ENCODE measurements at places on chromosomes 2 and 18.

GRCh38 chr2:182375862-182376261 is 51.0 kb downstream of the PDE1A start:
- no peak for DNase-seq

GRCh38 chr2:58571181-58571852 is 330.2 kb upstream of the FANCL start:
- DNase-seq = peak; percentile 53

GRCh38 chr2:154692927-154693326 is 5.6 kb upstream of the KCNJ3 start:
- DNase-seq = no peak

GRCh38 chr2:101476605-101477208 is 1.8 kb upstream of the RFX8 start:
- no peak for DNase-seq

DNA sequence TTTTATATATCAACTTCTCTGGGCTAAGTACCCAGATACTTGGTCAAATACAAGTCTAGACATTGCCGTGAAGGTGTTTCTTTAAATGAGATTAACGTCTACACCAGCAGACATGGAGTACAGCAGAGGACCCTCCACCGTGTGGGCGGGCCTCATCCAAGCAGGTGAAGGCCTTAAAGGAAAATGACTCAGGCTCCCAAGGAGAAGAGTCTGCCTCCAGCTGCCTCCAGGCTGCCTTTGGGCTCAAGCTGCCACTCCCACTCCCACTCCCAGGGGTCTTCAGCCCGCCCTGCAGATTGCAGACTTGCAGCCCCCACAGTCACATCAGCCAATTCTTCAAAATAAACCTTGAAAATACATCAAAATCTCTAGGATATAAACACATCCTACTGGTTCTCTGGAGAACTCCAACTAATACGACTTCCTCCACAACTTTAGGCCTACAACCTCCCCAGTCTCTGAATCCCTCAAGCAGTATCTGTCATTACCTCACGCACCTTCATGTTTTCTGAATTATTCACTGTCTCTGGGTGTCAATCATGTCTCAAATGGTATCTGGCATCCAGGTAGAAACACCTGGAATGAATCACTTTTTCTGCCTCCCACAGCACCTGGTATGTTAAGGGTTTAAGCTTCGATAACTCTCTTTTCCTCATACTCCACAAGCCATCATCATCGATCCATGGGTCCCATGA is 6.9 kb downstream of the ITGB1BP1 start:
- DNase-seq = no peak

DNA sequence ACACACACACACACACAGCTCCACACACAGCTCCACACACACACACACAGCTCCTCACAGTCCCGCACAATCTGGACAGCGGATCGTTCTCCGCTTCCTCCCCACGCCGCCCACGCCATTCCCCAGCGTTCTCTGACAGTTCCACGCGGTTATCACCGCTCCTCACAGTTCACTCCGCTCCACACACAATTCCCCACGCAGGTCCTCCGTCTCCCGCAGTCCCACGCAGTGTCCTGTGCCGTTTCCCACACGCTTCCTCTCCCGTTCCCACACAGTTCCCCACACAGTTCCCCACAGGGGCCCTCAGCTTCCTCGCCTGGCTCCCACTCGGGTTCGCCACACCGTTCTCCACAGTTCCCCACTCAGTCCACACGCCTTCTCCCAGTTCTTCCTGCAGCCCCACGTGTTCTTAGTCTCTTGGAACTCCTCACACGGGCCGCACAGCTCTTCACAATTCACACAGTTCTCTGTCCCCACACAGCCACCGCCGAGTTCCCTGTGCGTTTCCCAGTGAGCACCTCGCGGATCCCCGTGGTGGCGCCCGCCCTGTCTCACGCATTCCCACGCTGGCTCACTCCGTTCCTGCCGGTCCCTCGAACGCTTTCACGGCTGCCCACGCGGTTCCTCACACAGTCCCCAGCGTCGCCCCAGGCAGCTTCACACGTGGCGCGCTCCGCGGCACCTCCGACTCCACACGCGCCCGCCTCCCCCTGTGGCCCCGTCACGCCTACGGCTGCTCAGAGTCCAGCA is 38.4 kb downstream of the KIF1A start:
- no peak for DNase-seq

GRCh38 chr18:7514796-7515440 is 52.2 kb upstream of the PTPRM start:
- DNase-seq = no peak

DNA sequence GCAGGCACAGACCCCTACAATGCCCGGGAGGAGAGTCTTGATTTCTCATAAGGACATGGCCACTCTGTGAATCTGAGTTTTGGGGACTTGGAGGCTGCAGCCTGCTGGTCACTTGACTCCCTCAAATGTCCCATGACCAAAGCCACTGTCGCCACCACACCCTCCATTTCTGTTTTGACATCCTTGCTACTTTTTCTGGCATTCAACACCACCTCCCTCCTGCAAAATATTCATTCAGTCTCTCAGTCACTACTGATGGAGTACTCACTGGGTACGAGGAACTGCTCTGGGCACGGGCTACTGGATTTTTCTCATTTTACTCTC is 208.6 kb upstream of the HAAO start:
- DNase-seq = no peak

DNA sequence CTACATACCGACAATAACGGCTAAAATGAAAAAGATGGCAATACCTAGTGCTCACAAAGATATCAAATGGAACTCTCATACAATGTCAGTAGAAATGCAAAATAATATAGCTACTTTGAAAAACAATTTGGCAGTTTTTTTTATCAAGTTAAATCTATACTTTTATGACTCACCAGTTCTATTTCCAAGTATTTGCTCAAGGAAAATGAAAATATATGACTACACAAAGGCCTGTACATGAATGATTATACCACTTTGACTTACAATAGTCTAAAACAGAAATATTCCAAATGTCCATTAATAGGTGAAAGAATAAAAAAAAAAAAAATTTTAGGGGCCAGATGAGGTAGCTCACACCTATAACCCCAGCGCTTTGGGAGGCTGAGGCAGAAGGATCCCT is 219.8 kb downstream of the ZRANB3 start:
- no peak for DNase-seq

- no peak for DNase-seq
Observed at GRCh38 chr2:159558479-159558878, 57.9 kb downstream of the BAZ2B start.

- DNase-seq = no peak
Observed at GRCh38 chr2:136531731-136532130, 233.6 kb upstream of the THSD7B start.

- DNase-seq = no peak
Observed at GRCh38 chr2:73913414-73914054, 13.1 kb upstream of the DGUOK start.
